NCI-H510A treated with DMSO at 0.1 percent for 48 hours (cell line): ENCODE measurements at places on chromosomes 13 and 19.

DNA sequence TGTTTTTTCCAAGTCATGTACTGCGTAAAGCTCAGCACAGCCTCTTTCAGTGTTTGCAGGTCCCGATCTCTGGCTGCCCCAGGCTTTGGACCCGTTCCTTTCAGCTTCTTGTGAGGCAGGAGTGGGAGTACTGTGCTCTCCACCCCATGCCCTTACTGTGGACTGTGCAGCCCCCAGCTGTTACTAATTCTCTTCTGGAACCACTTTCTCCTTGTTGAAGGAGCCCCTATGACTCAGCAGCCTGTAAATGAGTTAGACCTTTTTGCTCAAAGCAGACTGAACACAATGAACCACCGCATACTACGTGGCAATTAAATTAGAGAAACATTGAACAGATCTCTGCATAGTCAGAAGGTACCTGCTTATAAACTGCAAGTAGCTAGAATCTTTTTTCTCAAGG lies 39.0 kb downstream of the SERTM1 start:
- no peak for DNase-seq

GRCh38 chr13:24827799-24828198 lies 63.8 kb downstream of the RNF17 start:
- no peak for DNase-seq

- DNase-seq = no peak
Measured at GRCh38 chr13:51645761-51646670, 61.8 kb downstream of the WDFY2 start.

DNA sequence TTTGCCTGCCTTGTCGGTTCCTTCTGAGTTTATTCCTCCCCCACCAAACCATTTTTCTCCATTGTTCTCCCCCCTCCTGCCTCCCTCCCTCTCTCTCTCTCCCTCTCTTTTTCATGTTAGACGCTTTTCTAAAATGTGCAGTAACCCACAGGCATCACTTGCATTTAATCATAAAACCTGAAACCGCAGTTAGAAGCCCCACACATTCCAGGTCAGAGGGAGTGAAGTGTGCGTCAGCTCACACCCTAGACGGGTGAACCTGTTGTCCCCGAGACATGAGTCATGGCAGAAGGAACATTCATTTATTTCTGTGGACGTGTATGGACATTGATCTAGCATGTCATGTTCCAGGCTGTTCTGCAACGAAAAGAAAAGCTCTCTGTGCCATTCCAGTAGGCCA lies 19.9 kb downstream of the ONECUT3 start:
- DNase-seq = no peak

- DNase-seq = peak; percentile 36
Measured at GRCh38 chr19:39307046-39307821, 11.0 kb downstream of the IFNL1 start.

DNA sequence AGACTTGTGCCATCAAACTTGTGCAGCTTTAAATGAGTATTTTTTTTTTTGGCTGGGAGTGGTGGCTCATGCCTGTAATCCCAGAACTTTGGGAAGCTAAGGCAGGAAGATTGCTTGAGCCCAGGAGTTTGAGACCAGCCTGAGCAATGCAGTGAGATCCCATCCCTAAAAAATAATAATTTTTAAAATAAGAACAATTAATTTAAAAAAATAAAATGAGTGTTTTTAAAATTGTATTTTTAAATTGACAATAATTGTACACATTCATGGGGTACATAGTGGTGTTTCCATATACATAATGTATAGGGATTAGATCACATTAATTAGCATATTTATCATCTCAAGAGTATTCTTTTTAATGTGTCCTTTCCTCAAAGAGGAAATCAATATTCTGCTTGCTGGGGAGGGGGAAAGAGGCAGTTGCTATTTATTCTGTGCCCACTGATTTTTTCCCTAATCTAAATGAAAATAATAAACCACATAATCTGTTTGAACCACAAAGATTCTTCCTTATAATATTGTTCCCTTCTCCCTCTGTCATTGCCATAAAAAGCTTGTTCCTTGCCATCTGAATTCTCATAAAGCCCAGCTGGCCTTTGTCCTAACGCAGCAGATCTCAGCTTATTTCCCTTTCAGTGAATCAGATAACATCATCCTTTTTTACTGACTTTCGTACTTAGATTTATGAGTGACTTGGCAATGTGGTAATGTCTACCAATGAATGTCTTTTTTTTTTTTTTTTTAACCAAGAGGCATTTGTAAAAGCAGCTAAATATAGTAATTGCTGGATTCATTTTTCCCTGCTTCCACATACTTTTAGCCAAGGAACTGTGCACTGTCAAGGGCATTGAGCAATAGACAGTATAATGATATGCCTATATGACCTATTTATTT lies 81.8 kb upstream of the RUBCNL start:
- DNase-seq = no peak

DNA sequence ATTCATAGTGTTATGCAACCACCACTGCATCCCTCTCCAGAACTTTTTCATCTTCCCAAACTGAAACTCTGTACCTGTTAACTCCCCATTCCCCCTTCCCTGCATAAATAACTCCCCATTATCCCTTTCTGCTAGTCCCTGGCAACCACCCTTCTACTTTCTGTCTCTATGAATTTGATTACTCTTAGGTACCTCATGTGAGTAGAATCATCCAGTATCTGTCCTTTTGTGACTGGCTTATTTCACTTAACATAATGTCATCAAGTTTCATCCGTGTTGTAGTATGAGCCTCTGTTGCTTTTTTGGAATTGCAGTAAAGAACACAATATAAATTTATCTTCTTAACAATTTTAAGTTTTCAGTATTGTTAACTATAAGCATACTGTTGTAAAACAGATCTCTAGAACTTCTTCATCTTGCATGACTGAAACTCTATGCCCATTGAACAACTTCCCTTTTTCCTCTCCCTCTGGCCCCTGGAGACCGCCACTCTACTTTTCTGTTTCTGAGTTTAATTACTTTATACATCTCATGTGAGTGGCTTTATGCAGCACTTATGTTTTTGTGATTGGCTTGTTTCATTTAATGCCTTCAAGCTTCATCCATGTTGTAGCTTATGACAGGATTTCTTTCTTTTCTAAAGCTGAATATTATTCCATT lies 87.3 kb upstream of the ABCC4 start:
- DNase-seq = no peak

GRCh38 chr19:49297403-49297802 lies 27.6 kb downstream of the SLC6A16 start:
- no peak for DNase-seq

GRCh38 chr13:49348751-49349150 lies 95.1 kb downstream of the CAB39L start:
- no peak for DNase-seq

- no peak for DNase-seq
Measured at GRCh38 chr19:5935473-5936291, 21.6 kb downstream of the CAPS start.

DNA sequence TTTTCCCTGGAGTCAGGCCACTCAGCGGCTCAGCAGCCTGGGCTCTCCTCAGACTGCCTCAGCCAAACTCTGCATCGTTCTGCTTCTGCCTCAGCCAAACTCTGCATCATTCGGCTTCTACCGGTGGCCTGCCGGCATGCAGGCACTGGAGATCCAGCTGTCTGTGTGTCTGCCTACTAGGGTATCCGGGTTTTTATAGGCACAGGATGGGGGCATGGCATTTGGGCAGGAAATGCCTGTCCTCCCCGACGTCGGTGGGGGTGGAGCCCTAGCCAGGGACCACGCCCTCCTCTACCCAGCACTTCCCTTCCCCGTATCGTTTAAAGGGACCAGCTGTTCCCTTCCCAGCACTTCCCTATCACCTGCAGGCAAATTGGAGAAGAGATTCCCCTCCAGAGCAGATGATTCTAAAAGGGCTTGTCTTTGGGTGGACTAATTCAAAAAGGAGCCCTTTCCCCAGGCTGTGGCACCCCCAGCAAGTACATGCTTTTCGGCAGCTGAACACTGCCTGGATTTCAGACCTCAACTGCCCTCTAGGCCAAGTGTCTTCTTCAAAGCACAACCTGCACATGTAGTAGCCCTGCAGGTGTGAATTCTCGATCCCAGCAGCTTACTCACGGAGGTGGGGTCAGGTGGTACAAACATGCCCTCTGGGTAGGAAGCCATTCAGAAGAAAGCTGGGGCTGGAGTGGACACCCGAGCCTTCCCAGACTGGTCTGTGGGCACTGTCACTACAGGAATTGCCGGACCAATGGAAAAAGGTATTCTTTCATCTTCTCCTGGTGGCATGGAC lies 25.4 kb upstream of the GPR12 start:
- DNase-seq = no peak

DNA sequence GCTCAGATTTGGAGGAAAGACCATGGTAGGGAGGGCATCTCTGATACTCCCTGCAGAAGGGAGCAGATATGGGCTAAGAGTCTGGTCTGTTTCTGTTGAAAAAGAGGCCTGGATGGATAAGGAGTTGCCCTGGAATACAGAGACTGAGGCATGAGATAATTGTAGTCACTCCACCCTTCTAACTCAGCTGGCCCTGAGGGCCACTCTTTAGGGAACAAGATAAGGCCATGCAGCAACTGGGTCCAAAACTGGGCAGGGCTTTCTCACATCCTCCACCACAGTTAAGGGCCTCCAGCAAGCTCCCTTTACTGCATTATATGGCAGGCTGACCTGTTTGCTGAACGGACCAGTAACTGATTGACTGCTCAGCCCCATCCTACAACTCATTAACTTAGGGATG lies 1.3 kb downstream of the ZNF749 start:
- DNase-seq = no peak

DNA sequence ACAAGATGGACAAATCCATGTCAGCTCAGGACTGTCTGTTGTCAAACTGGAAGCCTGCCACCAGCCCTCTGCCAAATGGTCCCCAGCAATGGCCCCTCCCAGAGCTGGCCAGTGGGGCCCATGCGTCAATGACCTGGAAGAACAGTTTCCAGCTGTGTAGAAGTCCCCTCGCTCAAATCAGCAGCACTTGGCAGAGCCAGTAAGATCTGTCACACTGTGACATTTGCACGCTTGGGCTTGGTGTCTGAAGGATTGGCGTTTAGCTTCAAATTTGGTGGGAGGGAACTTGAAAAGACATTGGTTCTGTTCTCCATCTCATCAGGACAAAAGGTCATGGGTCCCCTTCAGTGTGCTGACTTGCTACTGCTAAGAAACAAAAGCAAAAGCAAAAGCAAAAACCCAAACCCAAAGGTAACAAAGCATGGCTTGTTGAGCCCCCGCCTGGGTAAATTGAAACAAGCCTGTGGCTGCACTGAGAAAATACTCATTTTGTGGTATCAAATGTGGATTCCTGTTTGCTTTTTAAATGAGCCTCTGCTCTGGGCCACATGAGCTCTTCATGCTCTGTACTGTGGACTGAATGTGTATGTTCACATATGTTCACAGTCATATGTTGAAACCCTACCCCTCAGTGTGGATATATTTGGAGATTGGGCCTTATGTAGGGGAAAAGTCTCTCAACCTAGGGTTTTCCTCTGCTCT lies 253.6 kb upstream of the MAB21L1 start:
- DNase-seq = no peak

- DNase-seq = no peak
Measured at GRCh38 chr19:4061178-4061682, 5.5 kb downstream of the ZBTB7A start.

DNA sequence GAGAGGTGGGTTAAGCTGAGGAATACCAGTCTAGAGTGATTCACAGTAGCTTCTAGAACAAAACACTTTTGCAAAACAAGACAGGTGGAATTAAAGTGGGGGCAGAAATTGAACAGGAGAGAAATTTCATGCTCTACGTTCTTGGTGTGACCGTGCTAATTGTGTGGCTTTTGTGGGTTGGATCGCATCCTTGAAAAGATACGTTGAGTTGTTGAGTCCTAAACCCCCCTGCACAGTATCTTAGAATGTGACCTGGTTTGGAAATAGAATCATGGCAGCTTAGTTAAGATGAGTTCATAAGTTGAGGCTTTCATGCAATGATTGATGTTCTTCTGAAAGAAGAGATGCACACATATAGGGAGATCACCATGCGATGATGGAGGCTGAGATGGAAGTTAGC lies 308.2 kb downstream of the ATP8A2 start:
- DNase-seq = no peak

DNA sequence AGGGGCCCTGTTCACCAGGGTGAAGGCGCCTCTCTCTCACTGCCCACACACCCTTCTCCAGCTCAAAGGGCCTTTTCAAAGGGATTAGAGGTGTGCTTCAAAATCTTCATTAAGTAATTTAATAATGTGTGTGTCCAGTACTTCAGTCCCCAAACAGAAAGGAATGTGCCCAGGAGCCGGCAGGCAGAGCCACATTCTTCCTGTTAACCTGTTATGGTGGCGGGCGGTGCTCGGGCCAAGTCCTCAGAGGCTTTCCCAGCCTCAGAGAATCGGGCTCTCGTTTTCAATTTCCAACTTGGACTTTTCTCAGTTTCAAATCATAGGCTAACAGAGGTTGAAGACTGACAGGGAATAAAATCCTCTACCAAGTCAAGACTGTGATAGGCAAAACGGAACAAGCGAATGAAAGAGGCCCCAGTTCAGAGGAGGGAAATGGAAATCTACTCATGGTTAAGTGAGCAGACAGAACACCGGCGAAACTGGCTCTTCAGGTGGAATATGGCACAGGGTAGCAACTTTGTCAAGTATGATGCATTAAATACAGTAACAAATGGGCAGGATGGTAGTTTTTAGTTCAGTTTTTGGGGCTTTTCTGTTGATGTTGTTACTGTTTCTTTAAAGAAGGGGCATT lies 68.6 kb downstream of the FOXO1 start:
- DNase-seq = no peak

DNA sequence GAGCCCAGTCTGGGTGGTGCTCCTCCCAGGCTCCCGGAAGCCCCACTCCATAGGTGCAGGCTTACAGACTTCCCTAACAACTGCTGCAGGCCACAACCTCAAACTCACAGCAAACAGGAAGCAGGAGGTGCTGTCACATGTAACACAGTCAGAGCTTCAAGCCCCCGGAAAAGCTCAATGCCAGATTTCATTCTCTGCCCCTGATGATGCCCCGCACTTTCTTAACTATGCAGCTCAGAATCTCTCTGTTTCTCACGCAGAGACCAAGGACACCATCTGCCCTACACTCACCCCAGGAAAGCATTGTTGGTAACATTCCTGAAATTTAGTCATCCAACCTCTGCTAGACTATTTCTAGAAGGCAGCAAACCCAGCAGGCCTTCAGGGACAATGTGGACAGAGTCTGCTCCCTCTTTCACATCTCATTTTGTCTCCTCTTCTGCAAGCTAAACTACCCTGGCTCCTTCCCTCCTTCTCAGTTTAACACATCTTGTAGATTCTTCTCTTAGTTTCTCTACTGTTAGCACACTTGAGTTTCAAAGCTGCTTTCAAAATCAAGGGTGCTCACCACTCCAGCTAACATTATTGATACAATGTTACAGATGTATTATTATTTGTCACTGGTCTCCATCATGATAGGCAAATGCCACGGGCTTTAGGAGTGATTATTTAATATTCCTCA lies 162.5 kb downstream of the KCTD12 start:
- no peak for DNase-seq

- DNase-seq = no peak
Measured at GRCh38 chr19:3623716-3624115, 2.9 kb downstream of the CACTIN start.
